ENCODE measurements at places on chromosomes 16 and 17.

DNA sequence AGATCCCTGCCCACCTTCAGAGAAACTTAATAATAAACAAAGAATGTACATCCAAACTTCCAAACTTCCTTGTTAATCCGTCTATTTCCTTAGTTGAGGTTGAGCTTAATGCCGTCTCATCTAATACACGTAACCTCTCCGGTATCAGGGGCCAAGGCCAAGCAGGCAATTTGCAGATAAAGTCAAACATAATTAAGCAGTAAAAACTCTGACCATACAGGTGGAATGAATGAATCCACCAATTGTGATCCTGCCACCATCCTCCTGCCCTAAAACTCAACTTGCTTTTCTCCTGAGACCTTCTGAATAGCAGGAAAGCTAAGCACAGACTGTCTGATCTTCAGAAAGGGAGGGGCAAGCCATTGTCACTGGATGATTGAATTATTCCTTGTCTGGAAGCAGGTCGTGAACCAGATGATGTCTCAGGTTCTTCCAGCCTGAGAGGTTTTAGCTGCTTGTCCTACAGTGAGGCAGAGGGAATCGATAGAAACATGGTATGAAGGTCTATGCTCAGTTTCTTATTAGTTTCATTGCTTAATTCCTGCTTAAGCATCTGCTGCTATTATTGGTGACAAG, 1111.8 kb upstream of the EEF2KMT start:
- DNase-seq: no peak

GRCh38 chr17:40529991-40530390, 28.6 kb upstream of the TNS4 start:
- no peak for DNase-seq

DNA sequence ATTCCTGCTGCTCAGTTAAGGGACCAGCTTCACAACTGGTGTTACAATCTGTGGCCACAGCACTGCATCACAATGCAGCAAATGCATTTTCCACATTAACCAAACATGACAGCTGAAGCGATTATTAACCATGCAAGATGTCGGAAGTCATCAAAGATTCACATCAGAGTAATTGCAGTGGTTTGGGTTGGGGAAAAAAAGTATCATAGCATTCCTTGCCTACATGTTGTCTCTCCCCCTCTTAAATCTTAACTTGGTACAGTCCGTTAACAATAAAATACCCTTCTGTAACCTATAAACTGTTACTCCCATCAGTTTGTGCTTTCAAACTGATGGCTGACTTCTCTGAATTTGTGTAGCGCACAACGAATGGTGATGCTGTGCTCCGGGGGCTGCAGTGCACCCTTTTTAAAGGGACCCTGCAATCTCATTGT, 51.6 kb downstream of the NUP93 start:
- DNase-seq: no peak

GRCh38 chr17:31845291-31845690, 13.8 kb downstream of the COPRS start:
- no peak for DNase-seq

- DNase-seq: no peak
These were observed 17.7 kb upstream of the TOM1L1 start for GRCh38 chr17:54882950-54883349.

Data from Daoy (cell line).